Small intestine (tissue), 16 donors: ENCODE measurements at places on chromosomes 1 and 21.

DNA sequence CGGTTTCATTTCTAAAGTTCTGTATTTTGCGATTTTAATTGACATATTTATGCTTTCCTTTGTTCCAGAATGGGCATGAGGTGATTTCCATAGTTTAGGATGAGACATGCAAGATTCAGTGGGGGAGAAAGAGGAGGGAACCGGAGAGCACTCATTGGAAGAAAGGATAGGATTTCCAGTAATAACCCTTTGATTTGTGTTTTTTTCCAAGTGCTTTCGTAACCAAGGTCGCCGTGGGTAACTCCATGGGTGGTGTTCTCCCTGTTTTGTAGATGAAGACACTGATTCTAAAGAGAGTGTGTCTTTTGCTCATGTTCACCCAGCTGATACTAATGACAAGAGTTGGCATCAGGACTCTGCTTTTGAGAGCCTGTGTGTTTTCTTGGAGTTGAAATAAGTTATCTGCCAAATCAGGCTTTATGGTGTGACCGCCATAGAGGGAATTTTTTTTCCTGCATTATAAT, 170.1 kb downstream of the DHRS3 start:
- no peak for DNase-seq

DNA sequence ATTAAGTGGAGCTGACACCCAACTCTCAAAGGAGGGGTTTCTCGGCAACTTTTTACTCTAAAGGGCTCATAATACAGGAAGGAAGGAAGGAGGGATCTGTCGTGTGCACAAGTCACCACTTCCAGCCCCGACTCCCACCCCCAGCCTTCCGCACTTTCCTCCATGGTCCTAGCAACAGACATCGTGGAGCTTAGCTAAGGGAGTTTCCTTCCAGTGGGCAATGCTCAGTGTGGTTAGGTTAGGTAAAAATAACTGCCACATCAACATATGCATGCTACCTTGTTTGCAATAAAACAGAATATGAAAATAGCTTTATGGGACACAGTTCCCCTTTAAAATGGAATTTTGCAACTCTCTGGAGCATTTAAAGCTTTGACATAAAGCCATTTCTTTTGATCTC, 35.2 kb downstream of the KANK4 start:
- DNase-seq: no peak

DNA sequence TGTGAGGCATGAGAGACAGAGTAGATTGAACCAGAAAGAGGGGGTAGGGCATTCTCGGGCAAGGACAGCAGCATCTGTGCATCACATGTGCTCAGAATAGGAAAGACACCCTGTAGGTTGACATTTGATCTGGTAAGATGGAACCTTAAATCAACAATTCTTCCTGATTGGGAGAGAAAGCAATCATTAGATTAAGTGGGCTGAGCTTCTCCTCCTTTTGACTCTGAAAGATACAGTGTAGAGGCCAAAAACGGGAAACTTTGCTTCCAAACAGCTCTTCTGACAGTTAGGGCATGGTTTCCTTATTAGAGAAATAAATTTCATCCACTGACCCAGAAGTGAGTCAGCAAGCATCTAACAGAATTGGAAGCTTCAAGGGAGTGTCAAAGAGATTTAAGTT, 9.7 kb downstream of the KIF14 start:
- DNase-seq: no peak

DNA sequence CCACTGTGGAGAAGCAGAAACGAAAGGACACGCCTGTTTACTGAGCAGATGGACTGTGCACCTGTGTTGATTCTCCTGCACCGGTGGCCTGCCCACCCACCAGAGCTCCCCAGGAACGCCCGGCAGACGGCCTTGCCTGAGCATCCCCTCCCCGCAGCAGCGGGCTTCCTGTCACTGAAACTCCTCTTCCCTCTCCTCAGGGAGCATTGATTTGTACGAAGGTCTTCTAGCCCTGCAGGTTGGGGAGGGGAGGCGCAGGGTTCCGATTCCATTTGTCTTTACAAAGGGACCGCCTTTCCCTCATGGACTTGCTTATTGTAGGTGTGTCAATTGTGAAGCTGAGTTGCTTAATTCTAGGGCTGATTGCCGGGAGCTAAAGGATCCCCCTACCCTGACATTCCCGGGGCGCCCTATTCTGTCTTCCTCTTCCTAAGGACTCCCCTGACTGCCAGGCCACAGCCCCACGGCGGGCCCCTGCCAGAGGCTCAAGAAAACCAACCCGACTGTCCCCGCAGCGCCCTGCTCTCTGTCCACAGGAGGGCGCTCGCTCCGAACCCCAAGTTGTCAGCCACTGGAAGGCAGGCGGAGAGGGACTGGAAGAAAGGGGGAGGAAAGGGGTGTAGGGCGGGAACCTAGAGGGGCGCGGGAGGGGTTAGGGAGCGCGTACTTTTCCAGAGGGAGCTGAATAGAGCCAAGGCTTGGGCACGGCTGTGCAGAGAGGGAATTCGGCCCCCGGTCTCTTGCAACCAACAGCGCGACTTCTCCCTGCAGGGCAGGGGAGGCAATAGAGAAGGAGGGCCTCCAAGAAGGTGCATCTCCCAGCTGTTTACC, 2.8 kb downstream of the S100A6 start:
- DNase-seq: peak; percentile 96

DNA sequence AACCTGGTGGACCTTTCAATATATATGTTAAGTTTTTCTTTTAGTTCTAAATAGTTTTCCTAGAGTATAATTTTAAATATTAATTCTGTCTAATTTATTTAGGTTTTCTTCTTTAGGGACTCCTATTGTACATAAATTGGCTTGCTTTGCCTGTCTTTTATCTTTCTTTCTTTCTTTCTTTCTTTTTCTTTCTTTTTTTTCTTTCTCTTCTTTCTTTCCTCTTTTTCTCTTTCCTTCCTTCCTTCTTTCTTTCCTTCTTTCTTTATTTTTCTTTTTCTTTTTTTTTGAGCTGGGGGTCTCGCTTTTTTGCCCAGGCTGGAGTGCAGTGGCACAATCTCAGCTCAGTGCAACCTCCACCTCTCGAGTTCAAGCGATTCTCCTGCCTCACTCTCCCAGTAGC, 35.2 kb downstream of the ZSCAN20 start:
- DNase-seq: no peak

- DNase-seq: no peak
Observed at GRCh38 chr1:52856026-52856425, 13.5 kb downstream of the ZYG11A start.

DNA sequence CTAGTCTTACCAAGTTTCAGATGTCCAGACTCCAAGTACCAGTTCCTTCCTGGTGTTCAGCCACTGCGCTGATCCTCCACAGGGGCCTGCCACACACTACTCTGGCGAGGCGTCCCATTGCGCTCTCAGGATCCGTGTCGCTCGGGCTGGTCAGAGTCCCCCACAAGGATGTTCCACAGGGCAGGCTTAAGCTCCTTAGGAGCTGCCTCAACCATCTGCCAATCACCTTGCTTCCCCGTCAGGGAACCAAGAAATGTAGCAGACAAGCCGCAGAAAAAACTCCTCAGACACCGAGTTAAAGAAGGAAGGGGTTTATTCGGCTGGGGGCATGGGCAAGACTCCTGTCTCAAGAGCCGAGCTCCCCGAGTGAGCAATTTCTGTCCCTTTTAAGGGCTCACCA, 9.8 kb downstream of the OR2W3 start:
- DNase-seq: no peak

GRCh38 chr1:15835205-15835740, 12.2 kb upstream of the SPEN start:
- DNase-seq: peak; percentile 55

DNA sequence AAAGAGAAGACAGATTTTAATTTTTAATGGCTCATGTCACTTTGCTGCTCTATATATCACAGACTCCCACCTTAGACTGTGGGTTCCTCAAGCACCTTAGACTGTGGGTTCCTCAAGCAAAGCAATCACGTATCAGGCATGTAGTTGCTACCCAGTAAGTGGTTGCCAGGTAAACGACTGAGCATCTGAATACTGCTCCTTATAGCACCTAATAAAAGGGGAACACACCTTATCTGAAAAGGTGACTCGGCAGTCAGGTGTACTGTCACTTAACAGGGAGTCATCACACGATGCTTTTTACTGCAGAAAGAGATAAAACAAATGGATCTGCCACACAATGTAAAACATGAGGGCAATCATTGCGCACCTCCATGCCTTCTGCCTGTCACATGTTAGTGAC, 92.5 kb upstream of the LPGAT1 start:
- peak; percentile 86 for DNase-seq

- peak; percentile 59 for DNase-seq
Observed at GRCh38 chr1:145979746-145980456, 15.4 kb downstream of the POLR3GL start.

DNA sequence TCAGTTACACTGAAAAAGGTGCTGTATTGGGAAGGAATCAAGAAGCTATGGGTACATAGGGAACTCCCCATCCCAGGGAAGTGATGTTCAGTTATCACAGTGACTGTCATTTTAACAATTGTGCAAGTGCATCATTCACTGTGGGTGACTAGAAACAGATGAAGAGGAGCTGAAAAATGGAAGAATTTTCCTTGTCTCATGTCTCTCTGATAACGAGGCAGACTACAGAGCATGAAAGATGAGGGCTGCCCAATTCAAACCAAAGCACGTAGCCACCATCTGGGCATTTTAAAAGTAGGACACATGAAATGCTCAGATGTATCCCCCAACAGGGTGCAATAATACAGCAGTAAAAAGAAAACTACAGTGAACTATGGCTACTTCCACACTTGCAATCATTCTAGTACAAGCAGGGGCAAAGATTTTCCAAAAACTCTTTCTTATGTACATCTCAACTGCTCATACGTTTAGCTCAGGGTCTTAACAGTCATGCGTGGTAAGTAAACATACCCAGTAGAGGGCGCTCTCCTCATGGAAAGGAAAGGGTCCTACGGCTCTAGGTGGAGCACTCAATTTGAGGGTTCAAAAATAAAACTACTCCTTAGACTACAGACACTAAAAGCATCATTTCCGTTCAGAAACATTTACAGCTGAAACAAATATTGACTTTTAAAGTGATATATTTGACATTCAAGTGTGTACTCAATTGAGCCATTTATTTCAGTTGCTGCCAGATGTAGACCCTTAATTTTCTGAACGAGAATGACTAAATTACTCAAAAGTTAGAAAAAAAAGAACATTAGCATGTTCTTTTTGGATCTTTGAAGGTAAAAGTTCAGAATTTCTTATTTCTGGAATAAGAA, 143.2 kb downstream of the KCTD3 start:
- peak; percentile 28 for DNase-seq

- DNase-seq: no peak
Observed at GRCh38 chr1:229339520-229339919, 3.3 kb downstream of the CCSAP start.

- DNase-seq: no peak
Observed at GRCh38 chr1:230079199-230080024, 12.4 kb downstream of the GALNT2 start.

- DNase-seq: no peak
Observed at GRCh38 chr1:4587721-4588120, 66.7 kb upstream of the AJAP1 start.

DNA sequence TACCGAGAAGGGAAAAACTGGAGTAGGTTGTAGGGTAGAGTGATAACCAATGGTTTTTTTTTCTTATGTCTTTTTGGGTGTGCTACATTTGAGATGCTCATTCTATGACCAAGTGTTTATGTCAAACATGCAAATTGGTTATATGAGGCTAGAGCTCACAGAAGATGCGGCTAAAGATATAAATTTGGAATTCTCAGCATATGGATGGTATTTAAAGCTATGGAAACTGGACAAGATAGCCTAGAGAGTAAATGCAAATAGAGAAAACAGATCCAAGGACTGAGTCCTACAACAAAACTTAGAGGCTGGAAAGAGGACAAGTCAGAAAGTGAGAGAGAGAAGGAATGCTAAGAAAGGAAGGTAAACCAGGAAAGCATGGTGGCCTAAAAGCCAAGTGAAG, 7.4 kb downstream of the GDAP2 start:
- DNase-seq: no peak

- DNase-seq: no peak
Observed at GRCh38 chr1:225448146-225448805, 20.4 kb upstream of the LBR start.

GRCh38 chr1:229380536-229381160, 37.8 kb upstream of the CCSAP start:
- no peak for DNase-seq

GRCh38 chr1:173869021-173869359, 810 bp downstream of the ZBTB37 start:
- DNase-seq: no peak

DNA sequence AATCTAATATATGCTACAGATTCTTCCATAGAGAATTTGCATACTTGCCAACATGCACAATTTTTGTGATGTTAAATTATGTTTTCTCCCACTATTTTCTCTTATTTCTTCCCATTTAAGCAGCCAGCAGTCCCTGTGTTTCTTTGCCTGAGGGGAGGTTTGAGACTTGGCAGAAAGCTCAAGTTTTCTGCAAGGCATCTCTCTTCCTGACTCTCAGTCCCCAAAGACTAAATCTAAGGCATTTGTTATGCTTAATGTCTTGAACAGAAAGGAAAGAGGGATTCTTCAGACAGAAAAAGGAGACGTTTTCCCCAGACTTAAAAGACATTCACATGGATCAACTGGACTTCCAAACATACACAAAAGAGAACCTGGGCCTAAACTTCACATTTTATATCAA, 354.4 kb downstream of the RYR2 start:
- DNase-seq: no peak

- no peak for DNase-seq
Observed at GRCh38 chr21:27817902-27818623, 851.2 kb upstream of the ADAMTS5 start.

DNA sequence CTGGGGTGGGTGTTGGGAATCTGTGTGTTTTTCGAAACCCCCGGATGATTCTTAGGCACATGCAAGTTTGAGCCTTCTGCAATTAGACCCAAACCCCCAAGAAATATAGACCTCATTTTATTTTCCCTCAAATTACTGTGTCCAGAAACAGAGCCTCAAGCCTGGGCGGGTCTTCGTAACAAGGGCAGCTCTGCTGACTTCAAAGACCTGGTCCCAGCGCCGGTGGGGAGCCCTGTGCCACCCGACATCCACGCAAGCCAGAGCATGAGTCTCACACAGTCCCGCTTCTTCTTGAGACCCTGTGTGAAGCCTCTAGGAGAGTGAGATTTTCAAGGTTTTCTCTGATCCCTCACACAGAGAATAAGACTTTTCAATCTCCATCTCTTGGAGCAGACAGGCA, 397.3 kb downstream of the RPS6KC1 start:
- no peak for DNase-seq

DNA sequence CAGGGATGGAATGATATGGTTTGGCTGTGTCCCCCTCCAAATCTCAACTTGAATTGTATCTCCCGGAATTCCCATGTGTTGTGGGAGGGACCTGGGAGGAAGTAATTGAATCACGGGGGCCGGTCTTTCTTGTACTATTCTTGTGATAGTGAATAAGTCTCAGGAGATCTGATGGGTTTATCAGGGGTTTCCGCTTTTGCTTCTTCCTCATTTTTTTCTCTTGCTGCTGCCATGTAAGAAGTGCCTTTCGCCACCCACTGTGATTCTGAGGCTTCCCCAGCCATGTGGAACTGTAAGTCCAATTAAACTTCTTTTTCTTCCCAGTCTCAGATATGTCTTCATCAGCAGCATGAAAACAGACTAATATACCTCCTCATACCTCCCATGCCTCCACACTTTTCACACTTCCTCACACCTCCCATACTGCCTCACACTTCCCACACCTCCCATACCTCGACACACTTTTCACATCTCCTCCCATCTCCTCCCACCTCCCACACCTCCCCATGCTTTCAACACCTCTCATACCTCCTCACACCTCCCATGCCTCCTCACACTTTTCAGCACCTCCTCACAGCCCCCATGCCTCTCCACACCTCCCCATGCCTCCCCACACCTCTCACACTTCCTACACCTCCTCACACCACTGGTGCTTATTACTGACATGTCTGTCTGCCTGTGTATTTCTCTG, 21.3 kb downstream of the GPR137B start:
- no peak for DNase-seq

- DNase-seq: no peak
Observed at GRCh38 chr1:112332176-112333150, 63.6 kb upstream of the CTTNBP2NL start.
